ENCODE measurements at places on chromosomes 2 and 18.

DNA sequence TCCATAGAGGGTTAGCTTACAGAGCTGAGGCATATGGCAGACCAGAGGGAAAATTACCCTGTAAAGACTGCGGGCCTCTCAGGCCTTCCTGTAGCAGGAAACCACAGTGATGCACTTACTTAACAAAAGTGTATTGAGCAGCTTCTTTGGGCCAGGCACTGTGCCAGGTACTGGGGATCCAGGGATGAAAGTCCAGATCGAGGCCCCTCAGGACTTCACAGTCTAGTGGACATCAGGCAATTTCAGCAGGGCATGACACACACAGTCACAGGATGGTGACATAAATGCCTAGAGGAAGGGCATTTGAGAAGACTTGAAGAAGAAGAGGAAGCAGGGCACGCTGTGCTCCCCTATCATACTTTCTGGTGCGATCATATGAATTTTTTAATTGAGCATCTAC is 71.7 kb downstream of the MARCO start:
- DNase-seq: no peak

GRCh38 chr2:121545913-121546312 is 15.2 kb downstream of the RNU4ATAC start:
- DNase-seq: no peak

DNA sequence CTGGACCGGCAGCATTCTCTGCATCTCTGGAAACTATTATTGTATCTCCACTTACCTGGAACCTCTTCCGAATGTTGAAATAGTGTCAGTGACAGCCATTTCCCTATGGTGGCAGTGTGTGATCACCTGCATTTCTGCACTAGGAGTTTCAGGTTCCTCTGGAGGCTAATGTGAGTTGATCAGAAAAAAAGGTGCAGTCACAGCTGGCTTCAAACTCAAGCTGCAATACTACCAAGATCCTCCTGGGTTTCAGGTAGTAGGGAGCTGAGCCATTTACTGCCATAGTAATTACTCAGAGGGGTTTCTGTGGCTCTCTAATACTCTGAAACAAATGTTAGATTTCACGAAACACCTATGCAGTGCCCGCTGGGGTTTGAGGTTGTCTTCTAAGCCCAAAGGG is 183.5 kb upstream of the OSR1 start:
- DNase-seq: no peak

- no peak for DNase-seq
Measured at GRCh38 chr2:204611017-204611631, 65.8 kb downstream of the PARD3B start.

GRCh38 chr2:29055601-29056000 is 18.7 kb downstream of the PCARE start:
- no peak for DNase-seq

DNA sequence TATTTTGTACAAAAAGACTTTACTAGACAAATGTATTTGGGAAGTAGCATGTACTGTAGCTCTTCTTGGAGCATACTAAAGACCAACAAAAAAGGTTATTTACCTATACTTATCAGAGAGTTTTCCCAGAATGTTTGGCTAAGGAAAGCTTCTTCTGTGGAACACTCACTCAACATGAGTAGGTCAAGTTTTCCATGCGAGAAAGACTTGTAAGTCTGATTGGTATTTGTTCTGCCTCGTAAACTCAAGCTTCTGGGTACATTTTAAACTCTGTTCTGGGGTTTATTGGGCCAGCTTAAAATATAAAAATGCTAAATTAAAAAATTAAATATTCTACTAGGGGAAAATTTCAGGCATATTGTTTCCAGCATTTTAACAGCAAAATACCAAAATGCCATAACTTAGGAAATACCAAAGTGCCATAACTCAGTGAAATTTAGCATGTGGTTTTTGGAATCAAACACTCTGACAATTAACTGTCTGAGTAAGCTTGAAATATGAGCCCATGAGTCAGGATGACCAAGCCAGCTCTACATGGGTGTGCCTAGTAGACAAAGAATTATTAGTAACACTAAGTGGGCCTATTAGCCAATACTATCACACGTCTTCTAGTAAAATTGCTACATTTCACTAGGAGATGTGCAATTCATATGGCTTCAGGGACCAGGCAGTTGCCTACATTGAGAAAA is 47.3 kb upstream of the SERPINE2 start:
- DNase-seq: no peak

- DNase-seq: no peak
Measured at GRCh38 chr18:49784427-49785185, 28.7 kb downstream of the ACAA2 start.

DNA sequence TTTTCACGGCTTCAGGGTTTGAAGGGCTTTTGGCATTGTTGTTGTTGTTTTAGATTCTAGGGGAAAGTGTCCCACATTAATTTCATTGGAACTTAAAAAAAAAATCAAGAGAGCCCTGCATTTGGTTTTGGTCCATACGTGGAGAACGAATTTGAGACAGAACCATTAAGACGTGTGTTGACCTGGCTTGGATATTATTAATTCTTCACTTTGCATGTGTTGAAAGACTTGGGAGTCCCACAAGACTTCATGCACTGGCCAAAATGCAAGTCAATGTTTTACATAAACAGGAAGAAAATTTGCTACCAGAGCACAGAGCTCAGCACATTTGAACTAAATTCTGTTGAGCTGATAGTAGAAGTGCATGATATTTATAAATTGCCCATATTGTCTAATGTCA is 761.2 kb upstream of the ACVR2A start:
- no peak for DNase-seq

GRCh38 chr2:181231151-181231550 is 226.0 kb upstream of the ITGA4 start:
- DNase-seq: no peak

GRCh38 chr2:58680755-58681310 is 439.7 kb upstream of the FANCL start:
- DNase-seq: no peak

- DNase-seq: no peak
Measured at GRCh38 chr2:11720752-11721151, 25.7 kb upstream of the LPIN1 start.

DNA sequence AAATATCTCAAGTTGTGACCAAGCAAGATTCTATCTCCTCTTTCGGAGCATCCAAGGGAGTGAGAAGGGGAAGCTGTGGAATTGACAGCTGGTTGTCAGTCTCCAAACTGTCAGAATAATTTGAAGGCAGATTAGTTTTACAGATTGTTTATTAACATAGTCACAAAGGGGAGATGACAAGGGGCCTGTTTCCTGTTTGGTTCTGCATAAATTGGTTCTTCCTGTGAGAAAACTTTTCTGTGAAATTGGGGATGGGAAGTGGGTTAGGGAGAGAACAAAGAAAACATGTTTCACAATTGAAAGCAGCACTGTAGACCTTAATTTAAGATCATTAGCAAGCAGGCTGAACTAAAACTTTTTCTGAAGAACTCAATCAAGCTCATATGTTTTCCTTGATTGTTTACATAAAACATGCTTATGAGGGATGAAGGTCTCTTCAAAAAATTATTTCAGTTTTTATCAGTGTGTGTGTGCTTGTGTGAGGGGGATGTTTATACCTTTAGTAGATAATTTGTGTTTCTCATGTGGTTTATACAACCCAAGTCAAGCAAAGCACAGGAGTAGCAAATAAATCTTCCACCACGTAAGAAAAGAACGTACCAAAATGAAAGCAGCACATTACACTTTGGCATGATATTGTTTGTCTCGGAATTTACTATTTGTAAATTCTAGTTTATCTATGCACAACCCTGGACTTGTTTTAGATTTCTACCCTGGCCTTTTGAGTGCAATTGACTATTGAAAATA is 604.9 kb upstream of the CDH2 start:
- no peak for DNase-seq

DNA sequence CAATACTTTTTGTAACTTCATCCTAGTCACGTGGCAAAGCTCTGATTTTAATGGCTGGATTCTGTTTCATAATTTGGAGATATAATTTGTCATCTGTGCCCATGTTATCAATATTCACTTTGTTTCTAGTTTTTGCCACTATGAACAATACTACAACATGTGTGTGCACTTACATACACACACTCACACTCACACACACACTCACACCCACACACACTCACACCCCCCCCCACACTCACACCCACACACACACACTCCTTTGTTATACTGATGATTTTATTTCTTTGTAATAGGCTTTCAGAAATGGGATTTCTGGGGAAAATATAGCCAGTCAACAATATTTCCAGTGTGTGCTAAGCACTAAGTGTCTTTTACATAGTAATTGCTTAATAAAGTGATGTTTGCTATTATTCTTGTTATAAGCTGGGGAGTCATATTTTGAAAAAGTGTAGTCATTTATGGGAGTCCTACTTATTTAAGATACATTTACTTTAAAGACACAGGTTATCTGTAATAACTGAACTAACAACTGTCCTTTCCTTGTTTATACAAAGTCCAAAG is 22.8 kb upstream of the ROCK2 start:
- DNase-seq: no peak

DNA sequence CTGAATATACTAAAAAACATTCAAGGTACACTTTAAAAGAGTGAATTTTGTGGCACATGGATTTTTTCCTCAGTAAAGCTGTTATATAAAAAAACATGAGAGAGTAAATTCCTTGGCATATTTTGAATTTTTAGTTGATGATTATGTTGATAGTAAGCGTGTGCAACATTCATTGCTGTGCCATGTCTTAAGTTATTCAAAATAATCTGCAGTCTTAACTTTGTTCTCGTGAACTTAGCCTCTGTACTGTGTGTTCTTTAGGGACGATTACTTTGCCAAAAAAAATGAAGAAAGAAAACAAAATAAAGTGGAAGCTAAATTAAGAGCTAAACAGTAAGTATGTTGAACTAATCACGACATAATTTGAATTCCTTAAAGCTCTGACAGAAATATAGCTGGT is 9.6 kb downstream of the SSB start:
- DNase-seq: no peak

DNA sequence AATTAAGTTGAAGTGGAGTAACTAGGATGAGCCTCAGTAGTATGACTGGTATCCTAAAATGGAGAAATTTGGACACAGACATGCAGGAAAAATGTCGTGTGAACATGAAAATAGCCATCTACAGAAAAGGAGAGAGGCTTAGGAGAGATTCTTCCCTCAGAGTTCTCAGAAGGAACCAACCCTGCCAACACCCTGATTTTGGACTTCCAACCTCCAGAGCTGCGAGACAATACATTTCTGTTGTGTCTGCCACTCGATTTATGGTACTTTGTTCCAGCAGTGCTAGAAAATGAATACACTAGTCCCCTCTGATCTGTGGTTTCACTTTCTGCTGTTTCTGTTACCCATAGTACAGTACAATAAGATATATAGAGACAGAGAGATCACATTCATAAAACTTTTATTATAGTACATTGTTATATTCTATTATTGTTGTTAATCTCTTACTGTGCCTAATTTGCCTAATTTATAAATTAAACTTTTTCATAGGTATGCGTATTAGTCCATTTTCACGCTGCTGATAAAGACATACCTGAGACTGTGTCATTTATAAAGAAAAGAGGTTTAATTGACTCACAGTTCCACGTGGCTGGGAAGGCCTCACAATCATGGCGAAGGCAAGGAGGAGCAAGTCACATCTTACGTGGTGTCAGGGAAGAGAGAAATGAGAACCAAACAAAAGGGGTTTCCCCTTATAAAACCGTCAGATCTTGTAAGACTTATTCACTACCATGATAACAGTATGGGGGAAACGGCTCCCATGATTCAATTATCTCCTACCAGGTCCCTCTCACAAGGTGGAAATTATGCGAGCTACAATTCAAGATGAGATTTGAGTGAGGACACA is 41.3 kb downstream of the PLEKHA3 start:
- DNase-seq: no peak

DNA sequence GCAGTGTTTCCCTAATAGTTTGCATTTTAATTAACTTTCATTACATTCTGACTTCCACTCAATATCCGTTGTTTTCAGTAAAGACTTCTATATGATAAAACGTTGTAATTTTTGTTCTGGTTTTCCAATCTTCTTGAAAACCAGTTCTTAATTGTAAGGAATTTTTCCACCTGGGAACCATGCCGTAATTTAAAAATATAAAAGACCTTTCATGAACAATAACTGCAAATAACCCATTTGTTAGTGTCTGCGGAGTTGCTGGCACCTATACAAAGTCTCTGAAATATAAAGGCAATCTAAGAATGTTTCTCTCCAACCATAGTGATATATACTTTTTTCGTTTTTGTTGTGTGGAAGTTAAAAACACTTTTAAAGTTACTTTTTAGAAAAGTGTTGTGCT is 7.7 kb upstream of the SATB2 start:
- no peak for DNase-seq

GRCh38 chr2:188551671-188552070 is 260.0 kb downstream of the GULP1 start:
- DNase-seq: no peak

DNA sequence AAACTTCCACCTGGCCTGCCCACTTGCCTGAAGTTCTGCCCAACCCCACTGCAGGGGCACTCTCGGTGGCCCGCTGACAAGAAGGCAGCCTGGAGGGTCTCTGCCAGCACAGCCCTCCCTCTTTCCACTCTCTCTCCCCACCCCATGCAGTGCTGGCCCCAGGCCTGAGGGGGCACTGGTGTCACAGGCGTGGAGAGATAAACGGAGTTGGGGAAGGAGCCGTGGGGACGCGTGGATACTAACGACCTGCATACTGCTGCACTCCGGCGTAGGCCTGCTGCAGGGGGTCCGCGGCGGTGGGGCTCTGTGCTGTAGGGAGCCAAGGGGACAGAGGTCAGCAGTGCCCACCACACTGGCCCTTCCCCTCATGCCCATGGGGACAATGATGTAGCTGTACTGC is 299.3 kb downstream of the CELF4 start:
- DNase-seq: no peak

DNA sequence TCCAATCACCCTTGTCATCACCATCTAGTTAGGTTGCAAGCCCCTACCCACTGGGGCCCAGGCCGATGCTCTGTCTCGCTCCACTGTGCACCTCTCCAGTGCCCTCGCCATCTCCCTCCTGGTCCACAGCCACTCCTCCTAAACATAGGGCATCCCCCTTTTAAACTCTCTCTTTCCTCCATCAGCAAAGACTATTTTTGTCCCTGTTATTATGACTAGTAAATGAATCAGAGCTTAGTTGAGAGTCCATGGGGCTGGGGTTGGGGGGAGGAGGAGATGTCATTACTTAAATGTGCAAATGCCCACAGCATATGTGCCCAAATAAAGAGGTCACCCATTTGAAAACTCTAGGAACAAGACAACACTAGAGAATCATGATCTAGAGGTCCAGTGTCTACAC is 167.4 kb downstream of the TRABD2A start:
- no peak for DNase-seq

DNA sequence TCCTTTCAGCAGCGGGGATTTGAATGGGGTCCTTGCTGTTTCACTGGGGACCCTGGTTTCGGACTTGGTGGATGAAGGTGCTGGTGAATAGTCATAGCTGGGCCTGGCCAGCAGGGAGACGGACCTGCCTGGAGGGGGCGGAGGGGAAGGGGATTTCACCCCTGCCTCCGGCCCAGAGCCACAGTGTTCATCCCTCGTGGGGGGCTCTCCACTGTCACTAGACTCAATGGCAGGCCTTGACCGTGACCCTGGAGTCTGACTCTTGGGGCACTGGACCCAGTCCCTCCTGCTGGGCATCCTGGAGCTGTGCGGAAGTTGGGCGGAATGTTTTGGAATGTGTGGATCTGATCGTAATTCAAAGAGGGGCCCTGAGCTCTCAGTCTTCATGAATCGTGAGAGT is 113.9 kb upstream of the LYPD1 start:
- DNase-seq: no peak
